Occipital lobe (tissue), 3 donors: ENCODE measurements at places on chromosomes 3 and 15.

DNA sequence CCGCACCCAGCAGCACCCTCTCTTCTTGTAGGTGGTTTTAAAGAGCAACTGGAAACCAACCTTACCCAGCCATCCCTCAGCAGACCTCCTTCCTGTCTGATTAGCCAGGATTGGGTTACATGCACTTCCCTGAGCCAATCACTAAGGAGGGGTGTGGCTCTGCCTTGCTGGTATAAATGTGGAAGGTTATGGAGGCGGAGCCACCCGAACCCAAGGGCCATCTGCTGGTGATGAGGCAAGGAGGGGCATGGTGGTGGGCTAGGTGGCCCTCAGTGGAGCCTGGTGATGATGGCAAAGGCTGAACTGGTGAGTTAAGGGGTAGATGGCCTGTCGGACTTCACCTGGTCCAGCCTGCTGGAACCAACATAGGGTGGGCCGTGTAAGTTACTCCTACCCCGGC lies 39.8 kb downstream of the CCDC33 start:
- no peak for DNase-seq

DNA sequence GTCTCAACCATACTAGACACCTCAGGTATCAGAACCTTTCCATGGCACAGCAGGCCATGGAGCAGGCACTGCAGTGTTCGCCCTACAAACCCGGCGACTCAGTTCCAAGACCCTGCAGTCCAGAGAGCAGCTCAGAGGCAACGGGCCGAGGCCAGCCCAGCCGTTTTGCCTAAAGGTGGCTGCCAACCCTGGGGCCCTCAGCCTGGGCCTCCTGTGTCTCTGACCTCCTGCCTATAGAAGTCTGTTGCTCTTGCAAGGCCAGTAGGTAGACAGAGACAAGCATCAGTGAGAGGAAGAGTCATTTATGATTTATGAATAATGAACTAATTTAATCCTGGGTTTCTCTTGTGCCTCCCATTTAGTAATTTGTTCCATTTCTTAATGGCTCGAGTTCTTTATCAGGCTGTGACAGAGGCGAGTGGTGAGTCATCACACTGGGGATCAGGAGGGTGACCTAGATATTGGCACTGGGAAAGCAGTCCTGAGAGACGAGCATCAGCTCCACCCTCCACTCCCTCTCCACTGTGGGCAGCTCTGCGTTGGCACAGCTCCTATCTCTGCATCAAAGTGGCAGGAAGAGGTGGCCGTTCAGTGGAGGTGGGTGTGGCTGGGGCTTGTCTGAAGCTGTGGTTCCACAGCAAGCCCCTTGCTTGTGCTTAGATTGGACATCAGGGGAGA lies 79.8 kb downstream of the ABHD5 start:
- DNase-seq: no peak

- no peak for DNase-seq
Measured at GRCh38 chr3:81929697-81930096, 168.3 kb upstream of the GBE1 start.

DNA sequence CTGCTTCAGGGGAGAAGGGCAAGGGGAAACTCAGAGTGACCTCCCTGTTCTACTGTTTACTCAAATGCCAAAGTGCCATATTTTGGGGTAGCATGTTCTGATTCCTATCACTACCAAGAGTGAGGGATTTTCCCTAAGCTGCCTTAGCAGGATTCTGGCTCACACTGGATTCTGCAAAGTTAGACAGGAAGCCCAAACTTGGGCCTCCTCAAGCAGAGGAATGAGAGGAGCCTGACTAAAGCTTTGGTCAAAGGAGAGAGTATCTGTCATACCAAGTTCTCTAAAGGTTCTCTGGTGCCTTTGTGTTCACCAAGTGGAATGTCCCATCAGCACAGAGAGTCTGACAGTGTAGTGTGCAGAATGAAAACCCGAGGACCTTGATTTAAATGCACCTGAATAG lies 8.8 kb upstream of the RARB start:
- DNase-seq: no peak

- no peak for DNase-seq
Measured at GRCh38 chr3:148372206-148372875, 325.4 kb upstream of the AGTR1 start.
